Endothelial cell (in vitro differentiated cells): ENCODE measurements at places on chromosomes 5 and 9.

GRCh38 chr9:68457803-68458202 is 82.9 kb downstream of the TMEM252 start:
- no peaks in the 10 kb centered on the region for H3K4me1 ChIP-seq
- H3K27me3 ChIP-seq: no peaks in the 10 kb centered on the region
- H3K4me3 ChIP-seq: no peak overlapping the region
- no peak overlapping the region for H3K27ac ChIP-seq

GRCh38 chr9:106783121-106783520 is 79.8 kb upstream of the ZNF462 start:
- no peak for DNase-seq
- H3K36me3 ChIP-seq: no peaks in the 10 kb centered on the region
- no peak overlapping the region for H3K4me3 ChIP-seq

- H3K36me3 ChIP-seq: no peaks in the 10 kb centered on the region
- no peak overlapping the region for H3K4me3 ChIP-seq
- H3K27ac ChIP-seq: no peak overlapping the region
- H3K4me1 ChIP-seq: no peaks in the 10 kb centered on the region
- H3K27me3 ChIP-seq: peaks cover 3% of the 10 kb centered on the region
Measured at GRCh38 chr5:2738700-2739359, 12.6 kb downstream of the IRX2 start.

DNA sequence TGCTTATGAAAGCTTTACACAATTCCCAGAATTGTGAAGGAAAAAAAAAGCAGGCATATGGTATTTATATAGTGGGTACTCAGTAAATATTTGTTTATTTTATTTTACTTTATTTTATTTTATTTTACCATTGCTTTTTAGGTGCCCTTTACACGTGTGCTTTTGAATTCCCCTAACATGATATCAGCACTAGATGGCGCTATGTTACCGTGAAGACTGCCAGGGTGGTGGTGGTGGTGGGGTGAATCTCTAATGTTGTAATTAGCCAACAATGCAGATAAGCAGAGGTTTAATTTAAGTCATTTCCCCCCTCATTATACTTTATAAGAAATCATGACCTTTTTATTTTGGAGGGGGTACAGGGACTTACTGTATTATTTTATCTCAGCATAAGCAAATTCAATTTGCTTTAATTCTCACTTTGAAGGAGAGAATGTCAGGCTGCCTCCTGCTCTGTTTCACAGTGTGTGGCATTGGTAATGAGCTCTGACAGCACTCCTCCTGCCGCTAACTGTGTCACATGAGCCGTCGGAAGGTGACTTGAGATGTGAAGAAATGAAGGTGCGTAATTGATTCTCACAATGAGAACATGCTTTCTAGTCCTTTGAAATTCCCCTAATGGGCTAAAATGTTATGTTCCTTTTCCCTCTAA is 165.6 kb downstream of the YTHDC2 start:
- DNase-seq: peak; percentile 62
- no peaks in the 10 kb centered on the region for H3K27me3 ChIP-seq
- no peak overlapping the region for H3K27ac ChIP-seq
- no peaks in the 10 kb centered on the region for H3K36me3 ChIP-seq

DNA sequence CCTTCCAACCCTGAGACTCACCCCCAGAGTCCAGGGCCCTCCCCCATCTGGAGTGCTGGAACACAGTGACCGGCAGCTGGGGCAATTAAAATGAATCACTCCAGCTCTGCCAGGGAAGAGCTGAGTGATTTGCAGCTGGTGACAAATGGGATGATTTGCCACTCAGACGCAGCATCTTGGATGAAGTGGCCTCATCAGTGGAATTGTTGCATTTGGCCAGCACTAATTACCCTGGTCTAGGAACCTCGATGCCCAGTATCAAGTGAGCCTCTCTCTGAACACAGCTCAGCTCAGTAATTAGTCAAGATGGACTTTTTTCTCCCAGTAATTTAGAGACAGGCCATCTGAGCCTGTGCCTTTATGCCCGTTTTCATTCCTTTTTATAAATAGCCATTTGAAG is 259.5 kb downstream of the GRIA1 start:
- H3K4me3 ChIP-seq: no peak overlapping the region
- H3K36me3 ChIP-seq: peaks cover 9% of the 10 kb centered on the region
- DNase-seq: no peak
- peaks cover 31% of the 10 kb centered on the region for H3K4me1 ChIP-seq

GRCh38 chr5:173825215-173825865 is 62.8 kb upstream of the CPEB4 start:
- H3K27me3 ChIP-seq: peaks cover 2% of the 10 kb centered on the region
- H3K4me1 ChIP-seq: peaks cover 14% of the 10 kb centered on the region
- no peak overlapping the region for H3K27ac ChIP-seq
- H3K36me3 ChIP-seq: peaks cover 5% of the 10 kb centered on the region
- H3K4me3 ChIP-seq: no peak overlapping the region

DNA sequence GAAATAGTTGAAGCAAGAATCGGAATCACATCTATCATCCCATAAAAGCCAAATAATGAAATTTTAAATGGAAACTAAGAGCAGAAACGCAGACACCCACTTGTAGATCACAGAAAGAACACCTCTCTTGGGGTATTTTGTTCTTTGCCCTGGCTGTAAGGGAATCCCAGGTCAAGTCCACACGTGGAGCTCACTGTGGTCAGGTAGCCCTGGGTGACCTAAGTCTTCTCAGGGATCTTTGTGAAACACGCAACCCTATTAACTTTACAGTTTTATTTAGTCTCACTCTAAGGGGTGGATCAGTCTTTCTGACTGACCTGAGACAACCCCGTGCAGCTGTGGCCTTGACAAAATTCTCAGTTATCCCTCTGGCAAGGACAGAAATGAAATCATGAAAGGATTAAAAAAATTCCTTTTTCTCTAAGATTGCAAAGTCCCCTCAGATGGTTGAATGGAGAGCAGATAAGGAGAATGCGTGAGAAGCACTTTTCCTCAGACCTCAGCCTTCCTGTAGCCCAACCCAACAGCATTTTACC is 111.6 kb downstream of the NREP start:
- no peak for DNase-seq
- no peaks in the 10 kb centered on the region for H3K4me1 ChIP-seq
- H3K36me3 ChIP-seq: peaks cover 9% of the 10 kb centered on the region
- H3K27ac ChIP-seq: no peak overlapping the region
- H3K4me3 ChIP-seq: no peak overlapping the region
- peaks cover 2% of the 10 kb centered on the region for H3K27me3 ChIP-seq
